ENCODE measurements at places on chromosomes 1 and 21.
A peak's percentile ranks its signal among the peaks of the same experiment; 100 is the strongest.

GRCh38 chr1:180392020-180392419 lies 110.4 kb downstream of the ACBD6 start:
- DNase-seq, result no peak

- no peak for DNase-seq
Measured at GRCh38 chr1:169722779-169723178, 11.1 kb downstream of the SELE start.

- DNase-seq, result no peak
Measured at GRCh38 chr1:91511386-91511785, 10.7 kb downstream of the CDC7 start.

DNA sequence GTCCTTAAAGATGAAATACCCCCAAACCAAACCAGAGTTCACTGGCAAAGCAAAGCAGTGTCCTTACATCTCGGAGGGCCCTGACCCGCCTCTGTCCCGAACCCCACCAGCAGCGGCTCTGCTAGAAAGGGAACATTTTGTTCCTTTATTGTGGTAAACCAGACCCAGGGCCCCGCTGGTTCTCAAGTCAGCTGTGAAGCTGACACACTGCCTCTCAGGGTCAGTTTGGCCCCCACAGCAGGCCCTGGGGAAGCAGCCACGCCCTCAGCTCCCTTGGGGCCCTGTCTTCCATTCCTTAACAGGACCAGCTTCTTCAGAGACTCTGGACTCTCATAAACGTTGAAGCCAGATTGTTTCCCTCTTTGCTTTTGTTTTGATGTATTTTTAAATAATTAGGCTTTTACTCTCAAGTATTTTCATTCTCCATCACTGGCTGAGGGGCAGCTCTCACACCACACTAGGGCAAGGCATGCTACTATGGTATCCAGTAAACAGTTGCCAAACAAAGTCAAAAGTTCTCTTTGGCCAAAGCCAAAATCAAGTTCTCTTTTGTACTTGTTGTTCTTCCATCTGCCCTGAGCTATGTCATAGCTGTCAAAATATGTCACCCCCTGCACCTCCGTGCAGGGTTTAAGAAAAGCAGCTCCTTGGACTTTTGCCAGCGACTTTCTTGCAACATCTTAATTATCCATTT lies 61.1 kb upstream of the ANGPTL1 start:
- DNase-seq, result no peak

- DNase-seq, result no peak
Measured at GRCh38 chr1:3776231-3776961, 3.8 kb downstream of the SMIM1 start.

- DNase-seq, result no peak
Measured at GRCh38 chr1:38166461-38166860, 119.9 kb upstream of the POU3F1 start.

DNA sequence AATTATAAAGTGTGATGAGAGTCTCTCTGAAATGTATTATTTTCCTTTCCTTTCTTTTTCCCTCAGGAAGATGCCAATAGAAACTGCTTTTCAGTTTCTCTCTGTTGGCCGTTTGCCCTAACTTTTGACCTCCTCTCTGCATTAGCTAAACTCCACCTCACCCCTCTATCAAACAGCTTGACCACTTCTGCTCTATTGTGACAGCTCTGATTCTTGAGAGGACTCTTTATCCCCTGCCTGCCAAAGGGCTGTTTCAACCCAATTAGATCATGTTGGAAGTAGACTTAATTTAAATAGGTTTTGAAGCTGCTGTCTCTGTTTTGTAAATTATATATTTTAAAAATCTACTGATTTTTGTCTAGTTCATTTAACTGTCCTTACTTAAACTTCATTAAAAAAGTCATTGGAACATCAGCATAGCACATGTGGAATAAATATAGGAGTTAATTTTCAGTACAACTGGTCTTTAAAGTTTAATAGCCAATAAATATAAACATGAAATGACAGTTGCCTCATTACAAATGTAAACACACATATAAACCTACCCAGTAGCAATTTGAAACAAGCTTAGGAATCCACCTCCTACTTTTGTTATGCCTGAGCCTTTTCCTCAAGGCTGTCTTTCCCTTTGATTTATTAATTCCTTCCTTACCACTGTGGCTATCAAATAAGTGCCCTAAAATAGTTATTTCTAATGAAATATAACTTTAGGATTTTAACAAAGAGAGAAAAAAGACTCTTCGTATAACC lies 152.0 kb downstream of the CHRM3 start:
- DNase-seq, result no peak

DNA sequence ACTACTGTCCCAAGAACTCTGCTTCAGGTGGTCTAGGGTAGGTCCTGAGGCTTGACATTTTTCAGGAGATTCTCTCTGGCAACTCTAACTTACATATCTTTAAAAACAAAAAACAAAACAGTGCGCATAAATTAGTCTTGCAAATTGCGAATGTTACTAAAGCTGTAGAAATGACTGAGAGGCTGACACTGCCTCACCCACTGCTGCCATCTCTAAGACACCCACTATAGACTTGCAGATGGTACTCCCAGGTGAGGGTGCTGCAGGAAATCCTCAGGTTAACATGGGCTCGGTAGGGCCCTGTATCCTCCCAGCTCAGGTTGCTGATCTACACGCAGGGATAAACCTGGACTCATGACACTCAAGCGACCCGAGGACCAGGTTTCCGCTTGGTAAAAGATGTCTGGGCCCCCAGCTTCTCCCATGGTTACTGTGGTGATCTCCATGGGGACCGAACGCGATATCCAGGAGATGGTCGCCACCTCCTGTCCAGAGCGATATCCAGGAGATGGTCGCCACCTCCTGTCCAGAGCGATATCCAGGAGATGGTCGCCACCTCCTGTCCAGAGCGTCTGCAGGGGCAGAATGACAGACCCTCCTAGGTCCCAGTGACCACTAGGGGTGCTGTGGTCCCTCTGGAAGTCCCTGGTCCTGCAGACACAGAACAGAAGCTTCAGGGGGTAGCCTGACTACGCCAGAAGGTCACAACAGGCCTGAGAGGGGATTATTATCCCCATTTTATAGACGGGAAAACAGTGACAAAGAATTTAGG lies 16.2 kb upstream of the LY9 start:
- DNase-seq, result peak; percentile 43

DNA sequence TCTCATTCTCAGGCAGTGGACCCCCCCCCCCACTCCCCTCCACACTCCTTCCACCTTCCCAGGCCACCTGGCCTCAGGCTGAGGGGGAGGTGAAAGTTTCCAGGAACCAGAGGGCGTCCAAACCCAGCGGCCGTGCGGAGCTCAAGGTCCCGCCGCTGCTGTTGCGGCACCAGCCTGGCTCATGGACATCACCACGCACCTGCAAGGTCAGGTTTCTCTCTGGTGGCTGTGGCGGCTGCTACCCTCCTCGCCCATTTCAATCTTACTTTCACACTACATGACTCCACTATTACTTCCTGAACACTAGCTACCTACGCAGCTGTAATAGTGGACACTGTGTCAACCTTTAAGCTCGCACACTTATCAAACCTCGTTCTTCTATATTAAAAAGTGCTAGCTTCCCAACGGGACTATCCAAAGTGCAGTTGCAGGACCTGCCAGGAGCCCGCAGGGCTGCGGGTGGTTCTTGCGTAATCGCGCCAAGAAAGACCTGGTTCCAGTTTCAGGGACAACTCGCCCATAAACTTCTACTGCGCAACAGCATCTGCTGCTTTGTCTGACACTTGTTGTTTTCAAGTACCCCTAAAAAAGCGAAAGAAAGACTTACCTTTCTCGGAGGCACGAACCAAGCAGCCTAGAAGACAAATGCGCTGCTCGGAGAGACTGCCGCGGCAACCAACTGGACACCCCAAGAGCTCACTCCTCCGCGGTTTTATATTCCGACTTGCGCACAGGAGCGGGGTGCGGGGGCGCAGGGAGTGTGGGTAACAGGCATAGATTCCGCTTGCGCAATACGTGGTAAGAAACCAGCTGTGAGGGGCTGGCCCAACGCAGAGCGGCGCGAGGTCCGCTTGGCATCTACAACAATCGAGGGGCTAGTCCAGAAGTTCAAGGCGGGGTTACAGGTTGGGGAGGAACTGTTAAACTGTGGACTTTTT lies at the start of gene DIRAS3:
DIRAS3 (minus strand) TSS at position 687 of the 938 bp plus-strand sequence. CDS start 3,330 bp downstream, outside the sequence.
- no peak for DNase-seq

DNA sequence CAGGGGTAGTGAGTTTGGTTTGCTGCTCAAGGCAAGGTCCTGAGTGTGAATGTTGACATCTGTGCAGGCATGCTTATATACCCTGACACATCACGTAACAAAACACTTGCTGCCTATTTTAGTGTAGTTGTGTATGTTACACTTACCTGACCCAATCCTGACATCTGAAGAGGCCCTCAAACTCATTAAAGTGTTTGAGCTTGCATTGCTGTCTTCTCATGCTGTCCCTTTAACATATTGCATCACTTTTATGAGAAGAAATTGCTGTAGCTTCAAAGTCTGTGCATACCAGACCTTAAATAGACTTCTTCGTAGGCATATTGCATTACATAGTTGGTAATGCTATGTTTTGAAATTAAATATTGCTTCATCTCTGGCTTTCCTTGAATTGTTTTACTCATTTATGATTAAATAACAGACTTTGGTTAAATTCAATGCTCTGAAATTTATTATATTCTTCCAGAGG lies at the start of gene KRTAP19-3:
KRTAP19-3 (minus strand) TSS at position 51 of the 466 bp plus-strand sequence. CDS start 56 bp downstream, outside the sequence.
- no peak for DNase-seq

DNA sequence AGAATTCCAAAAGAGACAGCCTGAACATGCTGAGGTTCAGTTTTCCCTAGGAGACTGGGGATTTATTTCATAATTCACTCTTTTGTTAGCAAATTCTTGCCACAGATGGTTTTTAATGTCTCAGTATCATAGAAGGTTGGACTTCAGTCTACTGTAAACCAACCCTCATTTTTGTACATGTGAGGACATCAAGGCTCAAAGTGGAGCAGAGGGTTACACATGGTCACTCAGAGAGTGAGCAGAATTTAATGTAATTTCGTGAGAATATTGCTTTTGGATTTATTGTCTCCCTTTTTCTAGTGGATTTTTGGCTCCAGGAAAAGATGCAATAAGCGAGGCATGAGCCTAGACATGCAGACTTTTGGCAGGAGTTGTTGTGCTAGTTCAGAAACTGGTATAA lies 210.8 kb upstream of the JUN start:
- DNase-seq, result no peak

DNA sequence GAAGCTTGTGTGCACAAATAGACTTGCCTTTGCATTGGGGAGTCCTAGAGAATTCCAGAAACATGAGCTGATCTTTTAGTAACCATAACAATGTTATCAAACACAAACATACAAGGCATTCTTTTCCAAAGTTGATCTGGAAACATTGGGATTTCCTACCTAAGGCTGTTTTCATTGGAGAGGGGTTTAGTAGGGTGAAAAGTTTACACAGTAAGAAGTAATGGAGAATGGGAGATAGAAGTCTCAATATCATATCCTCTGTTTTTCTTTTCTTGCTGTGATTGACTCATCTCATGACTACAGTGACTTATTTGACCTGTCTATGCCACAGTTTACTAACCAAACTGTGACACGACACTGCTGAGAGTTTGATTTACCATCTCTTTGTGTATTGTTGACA lies 65.6 kb upstream of the PLA2G4A start:
- DNase-seq, result no peak

GRCh38 chr1:210669951-210670350 lies 341.2 kb downstream of the HHAT start:
- DNase-seq, result no peak

GRCh38 chr1:182957902-182958395 lies 5.0 kb upstream of the SHCBP1L start:
- DNase-seq, result no peak

DNA sequence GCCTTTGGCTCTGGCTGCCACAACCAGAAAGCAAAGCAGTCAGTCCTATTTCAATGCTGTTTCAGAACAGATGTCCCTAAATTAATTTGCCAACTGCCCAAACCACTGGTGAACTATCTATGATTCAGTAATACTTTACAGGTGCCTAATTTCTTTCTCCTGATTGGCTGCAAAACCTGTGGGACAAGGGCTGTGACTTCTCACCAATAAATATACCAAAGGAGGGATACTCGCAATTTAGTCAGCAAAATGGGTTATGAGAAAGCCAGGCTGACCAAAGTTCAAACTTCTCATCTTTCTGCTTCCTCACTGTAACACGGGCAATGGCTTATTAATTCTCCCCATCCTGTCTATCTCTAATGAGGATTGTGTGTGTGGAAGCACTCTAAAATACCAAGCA lies 12.8 kb downstream of the GPN2 start:
- no peak for DNase-seq

DNA sequence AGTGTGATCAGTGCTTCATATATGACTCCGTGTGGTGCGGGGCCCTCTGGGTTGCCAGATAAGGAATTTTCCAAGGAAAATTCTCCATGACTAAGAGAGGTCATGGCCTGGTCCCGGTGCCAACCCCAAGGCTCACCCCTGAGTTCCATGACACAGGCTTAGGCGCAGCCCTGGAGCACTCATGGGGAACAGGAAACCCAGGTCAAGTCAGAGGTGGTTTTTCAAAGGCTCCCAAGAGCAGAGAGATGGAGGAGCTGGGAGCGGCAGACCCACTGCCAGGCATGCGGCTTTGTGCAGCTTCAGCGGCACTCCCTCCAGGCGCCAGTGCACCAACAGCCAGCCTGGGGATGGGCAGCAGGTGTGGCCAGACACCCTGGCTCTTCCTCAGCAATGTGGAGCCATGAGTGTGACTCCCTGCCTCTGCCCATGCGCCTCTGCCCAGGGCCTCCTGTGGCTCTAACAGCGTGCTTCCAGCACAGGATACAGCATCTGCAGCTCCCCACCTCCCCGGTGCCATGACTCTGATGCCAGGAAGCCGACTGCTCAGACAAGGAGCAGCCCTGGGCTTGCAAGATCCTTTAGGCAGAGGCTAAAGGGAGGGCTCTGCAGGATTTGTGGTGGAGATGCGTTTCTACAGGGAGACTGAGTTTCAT lies 47.3 kb downstream of the GPR161 start:
- DNase-seq, result no peak

- no peak for DNase-seq
Measured at GRCh38 chr1:179707406-179707805, 35.7 kb upstream of the FAM163A start.

- DNase-seq, result no peak
Measured at GRCh38 chr1:63935143-63935542, 161.3 kb downstream of the ROR1 start.

GRCh38 chr1:42964044-42964812 lies 5.6 kb upstream of the SLC2A1 start:
- no peak for DNase-seq

DNA sequence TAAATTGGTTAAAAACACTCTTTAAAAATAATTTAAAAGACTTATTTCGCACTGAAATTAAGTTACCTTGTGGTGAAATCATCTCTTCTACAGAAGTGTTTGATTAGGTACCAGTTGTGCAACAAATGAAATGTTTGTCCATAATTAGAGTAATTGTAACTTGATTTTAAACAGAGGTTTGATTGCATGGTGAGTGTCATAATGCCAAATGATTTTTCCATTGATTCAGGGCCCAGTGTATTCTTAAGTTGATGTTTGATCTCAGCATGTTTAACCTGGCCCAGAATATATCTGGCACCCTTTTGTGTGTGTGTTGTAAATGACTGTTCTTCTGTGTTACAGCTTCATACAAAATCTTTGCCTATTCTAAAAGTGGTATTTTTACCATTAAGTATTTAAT lies 28.5 kb downstream of the LRRC8B start:
- no peak for DNase-seq

GRCh38 chr1:2983706-2984398 lies 37.4 kb upstream of the ACTRT2 start:
- peak; percentile 14 for DNase-seq

All from activated naive CD4-positive, alpha-beta T cell treated with anti-CD3 and anti-CD28 coated beads, Interleukin-2, amount 10 ng/mL, durations not matched to agents 7 days and 5 days (primary cell).